C1 segment of cervical spinal cord (tissue), 14 donors: ENCODE measurements at places on chromosomes 4 and X.
A peak's percentile ranks its signal among the peaks of the same experiment; 100 is the strongest.

GRCh38 chrX:11053351-11053750, 57.8 kb upstream of the HCCS start:
- no peak for DNase-seq

GRCh38 chr4:32161392-32161791, 1441.2 kb downstream of the PCDH7 start:
- no peak for DNase-seq

DNA sequence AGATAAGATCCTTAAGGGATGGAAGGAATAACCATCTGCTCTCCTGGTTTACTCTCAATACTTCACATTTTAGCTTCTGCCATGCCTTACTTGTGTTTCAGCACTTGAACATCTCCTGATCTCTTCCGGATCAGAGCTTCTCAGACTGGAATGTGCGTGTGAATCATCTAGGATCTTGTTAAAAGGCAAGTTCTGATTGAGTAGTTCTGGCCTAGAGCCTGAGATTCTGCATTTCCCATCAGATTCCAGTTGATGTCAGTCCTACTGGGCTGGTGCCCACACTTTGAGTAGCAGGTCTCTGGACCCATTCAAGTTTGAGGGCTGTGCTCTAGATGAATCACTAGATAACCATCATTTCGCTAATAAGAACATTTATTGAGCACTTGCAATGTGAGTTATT, 20.0 kb downstream of the NDP start:
- no peak for DNase-seq

GRCh38 chr4:69639542-69639941, at the start of gene UGT2A2:
UGT2A2 (minus strand) TSS chr4:69639642; CDS start chr4:69639640, 2 bp downstream.
- DNase-seq: no peak

- no peak for DNase-seq
Observed at GRCh38 chr4:6614701-6615230, 25.7 kb upstream of the MRFAP1 start.

DNA sequence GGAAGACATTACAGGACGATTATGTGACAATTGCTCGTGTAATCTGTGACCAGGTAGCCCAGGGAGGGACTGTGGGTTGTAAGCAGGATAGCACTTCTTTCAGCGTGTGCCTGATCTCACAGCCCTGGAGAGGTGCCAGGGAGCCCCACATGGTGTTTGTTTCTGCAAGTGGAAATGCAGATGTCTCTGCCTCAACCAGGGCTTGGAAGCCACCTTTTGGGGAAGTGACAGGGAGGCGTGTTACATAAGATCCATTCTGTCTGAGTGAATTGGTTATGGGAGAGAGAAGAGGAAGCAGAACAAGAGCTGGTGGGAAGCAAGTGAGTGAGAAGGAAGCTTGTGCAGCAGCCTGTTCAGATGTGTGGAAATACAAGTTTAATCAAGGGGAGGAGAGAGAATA, 104.5 kb upstream of the GATB start:
- DNase-seq: peak; percentile 86
